ENCODE measurements at places on chromosomes 6 and 20. TPM values are rescaled to one million over a fixed set of nuclear protein-coding genes. Genes with fewer than 3 reads are reported as not detected.

The ZC2HC1B gene
- total RNA-seq, result not detected

The KCNQ2 gene
- total RNA-seq, result 0.96 TPM

The MATN4 gene
- total RNA-seq, result not detected

The RNF144B gene
- 13.7 TPM for total RNA-seq

The SLC26A8 gene
- 3.1 TPM for total RNA-seq

The HDDC2 gene
- total RNA-seq, result 101 TPM

The CST4 gene
- not detected for total RNA-seq

The TSBP1 gene
- 1.7 TPM for total RNA-seq

The CCDC170 gene
- 1.4 TPM for total RNA-seq

The CALHM5 gene
- total RNA-seq, result 12.0 TPM

The CYP21A2 gene
- total RNA-seq, result not detected

The PET117 gene
- total RNA-seq, result 12.3 TPM

The MMP24 gene
- 0.24 TPM for total RNA-seq

The SLC17A1 gene
- 6.5 TPM for total RNA-seq

The HM13 gene
- 42.1 TPM for total RNA-seq

The FAM83C gene
- total RNA-seq, result 0.72 TPM

The SYCP2L gene
- 4.1 TPM for total RNA-seq

The MCCD1 gene
- total RNA-seq, result not detected

The F13A1 gene
- 299 TPM for total RNA-seq

The JPH2 gene
- total RNA-seq, result 129 TPM

The SDC4 gene
- 28.9 TPM for total RNA-seq

The LIN28B gene
- 5.1 TPM for total RNA-seq

The SPTLC3 gene
- total RNA-seq, result 7.9 TPM

The CGA gene
- total RNA-seq, result 8.2 TPM

The SLC52A3 gene
- 1.7 TPM for total RNA-seq

The ZBTB22 gene
- total RNA-seq, result 14.0 TPM

The MACROD2 gene
- total RNA-seq, result 69.6 TPM

The ZNF451 gene
- 154 TPM for total RNA-seq

The SYNDIG1 gene
- 6.3 TPM for total RNA-seq

The TREML1 gene
- total RNA-seq, result 5.1 TPM

The RAD21L1 gene
- 19.5 TPM for total RNA-seq

The POM121L2 gene
- not detected for total RNA-seq
